T-helper 1 cell (primary cell): ENCODE measurements at places on chromosomes 3 and 15.
A peak's percentile ranks its signal among the peaks of the same experiment; 100 is the strongest.

DNA sequence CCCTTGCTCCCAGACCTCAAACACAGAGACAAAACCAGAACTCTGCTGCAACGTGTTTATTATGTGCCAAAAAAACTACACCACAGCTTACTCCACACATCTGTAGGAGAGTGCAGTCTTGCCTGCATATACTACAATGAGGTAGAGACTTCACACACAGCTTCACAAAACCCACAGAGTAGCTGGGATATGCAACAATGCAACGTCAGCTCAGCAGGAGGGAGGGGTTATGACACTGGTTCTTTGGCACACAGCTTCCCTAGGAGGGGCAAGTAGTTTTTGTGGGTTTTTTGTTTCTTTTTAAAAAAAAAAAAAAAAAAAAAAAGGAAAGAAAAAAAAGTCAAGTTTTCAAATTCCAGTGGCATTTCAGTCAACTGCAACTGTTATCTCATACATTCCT is 2.9 kb upstream of the RPS17 start:
- DNase-seq = no peak

- DNase-seq = peak; percentile 29
Measured at GRCh38 chr15:85793641-85794597, 806 bp downstream of the KLHL25 start.

- no peak for DNase-seq
Measured at GRCh38 chr3:20194793-20195460, 8.9 kb upstream of the SGO1 start.

DNA sequence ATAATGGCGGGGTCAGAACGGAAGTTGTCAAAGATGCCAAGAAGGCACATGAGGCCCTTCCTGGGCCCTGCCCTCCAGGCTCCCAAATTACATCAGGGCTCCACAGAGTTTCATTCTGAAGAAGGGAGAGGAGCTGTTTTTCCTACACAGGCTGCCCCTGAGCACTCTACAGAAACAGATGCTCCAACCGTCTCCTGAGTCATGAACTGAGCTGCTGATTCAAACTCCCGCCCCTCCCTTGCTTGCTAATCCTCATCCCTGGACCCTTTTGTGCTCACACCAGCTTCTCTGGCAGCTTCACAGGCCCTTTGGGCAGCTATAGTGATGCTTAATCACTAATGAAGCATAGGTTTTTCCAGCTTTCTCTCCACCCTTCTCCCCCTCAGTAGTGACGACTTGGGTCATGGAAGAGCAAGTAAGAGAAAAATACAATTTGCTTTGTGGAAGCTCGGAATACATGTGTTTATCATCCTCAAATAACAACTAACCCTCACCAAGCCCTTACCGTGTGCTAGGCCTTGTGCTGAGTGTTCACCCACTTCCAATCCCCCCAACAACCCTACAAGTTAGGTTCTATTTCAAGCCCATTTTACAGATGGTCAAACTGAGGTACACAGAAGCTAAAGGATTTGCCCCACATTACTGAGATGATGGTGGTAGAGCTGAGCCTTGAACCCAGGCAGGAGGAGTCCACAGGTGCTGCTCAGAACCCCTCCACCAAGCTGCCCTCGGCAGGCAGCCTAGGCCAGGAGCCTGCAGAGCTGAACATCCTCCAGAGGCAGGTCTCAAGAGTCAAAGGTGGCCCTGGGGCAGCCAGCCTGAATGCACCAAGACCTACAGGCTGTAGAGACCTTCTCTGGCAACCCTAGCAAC is 21.9 kb downstream of the MEGF11 start:
- DNase-seq = no peak

DNA sequence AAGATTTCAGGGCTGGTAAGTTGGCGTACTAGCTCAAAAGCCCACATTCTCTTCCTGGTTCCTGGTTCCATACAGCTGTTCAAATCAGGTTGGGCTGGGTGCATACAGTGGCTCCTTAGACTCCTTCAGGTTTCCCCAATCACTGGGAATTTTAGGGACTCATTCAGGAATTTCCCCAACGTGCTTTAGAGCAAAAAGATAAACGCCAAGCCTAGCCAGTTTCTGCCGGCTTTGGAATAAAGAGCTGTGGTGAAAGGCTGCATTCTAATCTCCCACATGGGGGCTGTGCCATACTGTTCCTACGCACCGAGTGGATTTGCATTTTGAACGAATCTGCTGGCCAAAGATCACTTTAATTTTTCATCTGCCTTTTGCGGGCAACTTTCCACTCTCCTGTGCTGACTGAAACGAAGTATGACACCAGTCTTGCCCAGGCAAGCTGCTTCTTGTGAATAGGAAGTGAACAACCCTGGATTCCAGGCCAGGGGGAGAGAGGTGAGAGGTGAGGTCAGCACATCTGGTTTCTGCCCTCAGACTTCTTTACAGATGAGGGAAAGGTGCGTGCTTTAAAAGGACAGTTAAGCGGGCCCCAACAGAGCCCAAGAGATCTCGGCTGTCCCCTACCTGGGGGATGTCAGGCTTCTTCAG is 184.2 kb upstream of the PDZRN3 start:
- no peak for DNase-seq

DNA sequence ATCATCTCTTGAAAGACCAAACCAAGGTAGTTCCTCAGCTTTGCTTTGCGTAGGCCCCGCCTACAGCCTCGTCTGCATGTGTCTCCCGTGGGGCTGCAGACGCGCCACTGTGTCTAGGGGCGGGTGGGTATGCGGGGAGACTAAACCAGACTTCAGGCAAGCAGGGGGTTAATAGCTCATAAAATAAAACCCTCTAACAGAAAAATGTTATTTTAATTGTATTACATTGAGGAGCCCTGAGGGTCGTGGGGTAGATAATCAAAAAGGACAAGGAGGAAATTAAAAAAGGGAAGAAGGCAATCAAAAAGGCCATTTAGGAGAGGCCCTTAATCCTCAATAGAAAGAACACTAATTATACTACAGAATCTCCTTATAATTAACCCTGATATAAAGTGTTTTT is 247.6 kb upstream of the ICE2 start:
- DNase-seq = no peak

GRCh38 chr3:98692787-98693473 is 70.2 kb upstream of the ST3GAL6 start:
- DNase-seq = no peak

DNA sequence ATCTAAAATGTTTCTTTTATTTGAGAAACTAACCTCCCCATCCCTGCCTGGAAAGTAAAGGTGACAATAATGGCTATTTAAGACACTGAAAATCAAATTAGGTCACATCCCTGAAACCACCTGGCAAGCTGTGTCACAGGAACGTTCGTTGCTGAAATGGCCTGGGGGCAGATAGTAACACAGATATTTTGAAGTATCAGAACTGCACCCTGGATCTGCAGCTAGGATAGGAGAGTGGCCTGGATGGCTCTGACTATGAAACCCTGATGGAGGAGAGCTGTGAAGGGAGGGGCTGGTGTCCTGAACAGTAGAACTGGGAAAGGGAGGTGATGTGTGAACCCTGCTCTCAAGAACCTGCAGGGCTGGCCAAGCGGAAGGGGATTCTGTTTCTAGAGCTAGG is 648.3 kb upstream of the CFAP20DC start:
- DNase-seq = no peak

GRCh38 chr3:73652896-73653295 is 28.2 kb upstream of the PDZRN3 start:
- DNase-seq = no peak

GRCh38 chr3:133162670-133163305 is 124.6 kb downstream of the TMEM108 start:
- DNase-seq = no peak

- no peak for DNase-seq
Measured at GRCh38 chr15:38608682-38609081, 44.1 kb upstream of the RASGRP1 start.
